ENCODE measurements at places on chromosomes 1 and 21. TPM values are rescaled to one million over a fixed set of nuclear protein-coding genes. Genes with fewer than 3 reads are reported as not detected.

Gene HES3
- total RNA-seq = not detected

DNA sequence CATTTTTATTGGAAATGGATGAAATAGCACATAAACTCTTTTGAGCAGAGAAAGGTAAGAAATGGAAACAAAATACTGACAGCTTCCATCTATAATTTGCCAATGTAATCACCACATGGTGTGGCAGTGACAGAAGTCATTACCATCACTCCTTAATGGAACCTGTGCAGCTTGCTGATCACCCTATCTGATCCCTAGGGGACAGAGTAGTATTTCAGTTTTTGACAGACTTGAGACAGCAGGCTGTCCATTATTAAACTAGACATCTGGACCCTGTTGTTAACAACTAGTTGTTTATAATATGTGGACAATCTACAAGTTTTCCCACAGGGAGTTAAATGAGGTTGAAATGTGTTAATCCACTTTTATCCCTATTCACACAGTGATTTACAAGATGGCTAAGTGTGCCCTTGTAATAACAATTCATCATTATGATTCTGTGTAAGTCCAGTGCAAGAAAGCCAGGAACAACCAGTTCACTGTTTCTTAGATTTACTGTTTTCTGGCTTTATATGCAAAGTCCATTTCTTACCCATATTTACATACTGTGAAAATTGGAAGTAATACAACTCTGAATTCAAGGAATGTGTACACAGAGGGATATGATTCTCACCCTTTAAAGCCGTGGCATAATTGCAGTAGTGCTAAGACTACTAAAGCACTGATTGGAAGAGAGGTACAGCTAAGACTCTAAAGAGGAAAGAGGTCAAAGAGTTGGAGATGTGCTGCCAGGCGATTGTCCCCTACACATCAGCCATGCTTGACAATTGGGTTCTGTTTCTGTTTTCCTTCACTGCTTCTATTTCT is 9.1 kb downstream of the KCNT2 start:
- DNase-seq = no peak

- no peak for DNase-seq
These were observed 112.2 kb upstream of the GJB5 start for GRCh38 chr1:34642679-34643078.

DNA sequence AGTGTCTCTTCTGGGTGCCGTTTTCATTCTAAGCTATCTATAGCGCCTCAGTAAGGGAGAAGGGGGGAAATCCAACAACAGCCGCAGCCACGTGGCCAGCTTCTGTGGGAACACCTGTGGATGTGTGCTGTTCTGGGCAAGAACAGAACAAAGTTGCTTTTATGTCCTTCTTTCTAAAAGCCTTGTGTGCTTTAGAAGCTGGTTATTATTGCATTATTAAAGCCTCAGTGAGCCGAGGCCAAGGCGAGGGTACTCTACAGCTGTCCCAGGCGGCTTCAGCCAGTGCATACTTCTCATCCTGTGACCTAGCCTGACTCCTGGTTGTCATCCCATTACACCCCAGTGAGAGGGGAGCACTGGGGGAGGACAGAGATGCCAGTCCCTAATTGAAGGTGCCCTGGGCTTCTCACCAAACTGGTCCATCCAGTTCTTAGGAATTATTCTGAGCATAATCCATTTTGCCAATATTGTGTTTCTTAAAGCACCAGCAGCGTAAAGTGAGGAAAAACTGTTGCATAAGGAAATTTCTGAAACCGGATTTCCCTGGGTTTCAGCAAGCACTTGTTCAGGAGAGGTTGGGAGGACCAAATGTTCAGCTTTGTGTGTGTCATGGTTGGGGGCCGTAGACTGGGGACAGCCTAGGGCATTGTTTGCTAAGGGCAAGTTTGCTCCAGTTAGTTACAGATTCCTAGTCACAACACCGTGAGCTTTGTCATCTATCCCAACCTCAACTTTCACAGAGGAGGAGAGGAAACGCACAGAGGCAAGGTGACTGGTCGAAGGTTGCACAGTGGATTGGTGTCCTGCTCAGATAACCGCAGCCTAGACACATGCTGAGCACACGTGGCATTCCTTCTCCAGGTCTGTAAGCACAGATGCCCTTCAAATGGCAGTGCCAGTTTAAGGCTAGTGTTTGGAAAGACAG is 61.0 kb upstream of the ATP1A1 start:
- no peak for DNase-seq

- DNase-seq = no peak
These were observed 3.8 kb downstream of the GJB3 start for GRCh38 chr1:34784751-34785221.

All from thoracic aorta (tissue), 2 donors.